Progenitor cell of endocrine pancreas (in vitro differentiated cells): ENCODE measurements at places on chromosomes 3 and 15. TPM values are rescaled to one million over a fixed set of nuclear protein-coding genes. Genes with fewer than 3 reads are reported as not detected.
A peak's percentile ranks its signal among the peaks of the same experiment; 100 is the strongest.

DNA sequence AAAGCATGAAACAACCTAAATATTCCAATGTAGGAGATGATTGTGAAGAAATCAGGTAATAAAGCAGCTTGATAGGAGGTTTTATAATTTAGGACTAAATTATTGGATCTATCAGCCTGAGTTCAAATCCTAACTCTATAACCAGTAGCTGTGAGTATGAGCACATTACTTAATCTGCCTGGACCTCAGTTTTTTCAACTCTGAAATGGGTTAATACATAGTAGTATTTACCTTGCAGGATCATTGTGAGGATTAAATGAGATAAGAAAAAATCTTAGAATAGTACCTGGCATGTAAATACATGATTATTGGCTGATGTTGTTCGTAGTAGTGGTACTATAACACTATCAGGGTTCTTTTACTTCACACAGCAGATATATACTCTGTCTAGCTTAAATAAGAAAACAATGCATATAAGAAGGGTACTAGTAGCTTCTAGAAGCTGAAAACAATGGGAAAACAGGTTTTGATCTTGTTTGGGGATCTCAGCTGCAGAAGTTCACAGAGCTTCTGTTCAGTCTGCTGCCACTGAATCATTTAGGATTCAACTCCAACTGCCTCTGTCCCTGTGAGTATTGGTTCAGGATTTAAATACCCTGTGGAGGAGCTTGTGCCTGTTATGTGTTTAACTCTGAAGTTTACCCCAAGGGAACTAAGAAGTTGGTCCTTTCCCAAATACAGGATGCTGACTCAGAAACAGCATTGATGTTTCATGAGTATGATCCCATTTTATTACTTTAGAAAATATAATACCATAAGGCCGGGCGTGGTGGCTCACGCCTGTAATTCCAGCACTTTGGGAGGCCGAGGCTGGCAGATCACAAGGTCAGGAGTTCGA, 34.2 kb downstream of the KAT2B start:
- no peaks in the 10 kb centered on the region for H3K27me3 ChIP-seq
- H3K36me3 ChIP-seq, result no peaks in the 10 kb centered on the region
- H3K4me1 ChIP-seq, result peaks cover 13% of the 10 kb centered on the region

Gene NT5DC2
- 269 and 271 TPM in 2 replicates for total RNA-seq

DNA sequence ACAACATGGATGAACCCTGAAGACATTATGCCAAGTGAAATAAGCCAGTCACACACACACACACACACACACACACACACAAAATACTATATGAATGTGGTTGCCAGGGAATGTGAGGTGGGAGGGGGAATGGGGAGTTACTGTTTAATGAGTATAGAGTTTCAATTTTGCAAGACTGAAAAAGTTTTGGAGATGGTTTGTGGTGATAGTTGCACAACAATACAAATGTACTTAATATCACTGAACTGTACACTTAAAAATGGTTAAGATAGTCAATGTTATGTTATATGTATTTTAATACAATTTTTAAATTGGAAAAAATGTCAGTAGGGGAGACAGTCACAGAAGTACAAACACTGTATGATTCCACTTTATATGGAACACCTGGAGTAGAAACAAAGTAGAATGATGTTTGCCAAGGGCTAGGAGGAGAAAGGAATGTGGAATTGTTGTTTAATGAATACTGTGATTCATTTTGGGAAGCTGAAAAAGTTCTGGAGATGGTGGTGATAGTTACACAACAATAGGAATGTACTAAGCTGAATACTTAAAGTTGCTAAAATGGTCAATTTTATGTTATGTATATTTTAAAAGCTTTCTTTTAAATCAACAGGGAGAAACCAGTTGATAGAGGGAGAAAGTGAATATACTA, 76.6 kb downstream of the RPL39L start:
- peak overlapping the region; percentile 86 for H3K27ac ChIP-seq
- no peak overlapping the region for H3K4me3 ChIP-seq

GRCh38 chr15:99477791-99478471, 87.9 kb upstream of the MEF2A start:
- H3K4me3 ChIP-seq, result no peak overlapping the region
- no peak overlapping the region for H3K27ac ChIP-seq
- no peak for DNase-seq
- peaks cover 3% of the 10 kb centered on the region for H3K27me3 ChIP-seq
- H3K36me3 ChIP-seq, result no peaks in the 10 kb centered on the region

Gene GNB4
- total RNA-seq, result 1.4 and 2.6 TPM in 2 replicates

DNA sequence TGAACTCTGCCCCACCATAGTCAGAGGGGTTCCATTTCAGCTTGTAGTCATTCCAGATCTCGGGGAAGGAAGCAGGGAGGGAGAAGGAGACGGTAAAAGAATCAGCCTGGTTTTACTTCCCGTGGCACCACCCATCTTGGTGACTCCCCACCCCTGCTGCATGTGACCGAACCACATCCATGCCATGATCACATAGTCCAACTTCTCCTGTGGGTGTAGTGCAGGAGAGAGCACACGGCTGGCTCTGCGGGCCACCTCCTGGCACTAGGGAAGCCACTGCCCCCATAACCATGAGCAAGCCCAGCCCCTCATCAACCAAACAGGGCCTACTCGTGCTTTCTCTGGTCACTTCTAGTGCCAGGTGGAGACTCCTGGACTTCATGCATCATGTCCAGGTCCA, 3.7 kb downstream of the CHRNA3 start:
- H3K27ac ChIP-seq, result no peak overlapping the region
- H3K4me3 ChIP-seq, result no peak overlapping the region
- no peak for DNase-seq
- no peaks in the 10 kb centered on the region for H3K4me1 ChIP-seq

Gene COL7A1
- 31.5 and 38.4 TPM in 2 replicates for total RNA-seq
